ENCODE measurements at places on chromosomes 11 and 22. TPM values are rescaled to one million over a fixed set of nuclear protein-coding genes. Genes with fewer than 3 reads are reported as not detected.

Gene PRR33
- not detected for total RNA-seq

Gene OR6T1
- total RNA-seq, result not detected

Gene SNAP29
- 14.9 TPM for total RNA-seq

Gene FOLR2
- total RNA-seq, result not detected

Gene MS4A3
- not detected for total RNA-seq

Gene SCUBE2
- total RNA-seq, result 38.2 TPM

Gene ALX4
- not detected for total RNA-seq

Gene MS4A12
- total RNA-seq, result not detected

Gene PNPLA5
- total RNA-seq, result not detected

Gene TRPM5
- total RNA-seq, result not detected

Gene GNG3
- not detected for total RNA-seq

Gene TRIM6
- 4.5 TPM for total RNA-seq

Gene RASD2
- total RNA-seq, result 0.15 TPM

Gene NXPE1
- not detected for total RNA-seq

Gene NRGN
- total RNA-seq, result 1.4 TPM

Gene CNGA4
- total RNA-seq, result not detected

Gene CD44
- 562 TPM for total RNA-seq

Gene SESN3
- 62.0 TPM for total RNA-seq

Gene PPP2R1B
- total RNA-seq, result 21.0 TPM

Gene APOL1
- total RNA-seq, result 14.0 TPM
